ENCODE measurements at places on chromosomes 5 and 9.

DNA sequence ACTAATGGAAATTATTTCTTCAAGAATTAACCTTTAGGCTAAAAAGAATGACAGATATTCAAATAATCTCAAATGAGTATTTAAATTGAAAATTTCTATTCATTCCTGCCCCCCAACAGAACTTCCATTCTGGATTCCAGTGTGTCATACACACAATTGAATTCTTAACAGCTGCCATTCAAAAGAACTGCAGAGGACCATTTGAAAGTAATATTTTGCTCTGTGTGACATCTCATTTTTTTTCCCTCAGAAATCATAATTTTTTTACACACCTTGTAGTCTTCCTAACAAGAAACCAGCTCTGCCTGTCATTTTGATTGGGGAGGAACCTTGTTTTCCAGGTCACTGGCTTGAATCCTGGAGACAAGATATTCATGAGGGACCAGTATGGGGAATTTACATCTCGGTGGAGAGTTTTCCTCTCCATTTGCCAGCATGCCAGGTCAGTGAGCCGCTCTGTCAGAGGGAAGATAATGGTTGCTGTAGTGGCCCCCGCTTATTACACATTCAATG lies 358.7 kb upstream of the ITGA1 start:
- DNase-seq: no peak

GRCh38 chr9:8391132-8391531 lies 591.6 kb upstream of the DMAC1 start:
- DNase-seq: no peak

DNA sequence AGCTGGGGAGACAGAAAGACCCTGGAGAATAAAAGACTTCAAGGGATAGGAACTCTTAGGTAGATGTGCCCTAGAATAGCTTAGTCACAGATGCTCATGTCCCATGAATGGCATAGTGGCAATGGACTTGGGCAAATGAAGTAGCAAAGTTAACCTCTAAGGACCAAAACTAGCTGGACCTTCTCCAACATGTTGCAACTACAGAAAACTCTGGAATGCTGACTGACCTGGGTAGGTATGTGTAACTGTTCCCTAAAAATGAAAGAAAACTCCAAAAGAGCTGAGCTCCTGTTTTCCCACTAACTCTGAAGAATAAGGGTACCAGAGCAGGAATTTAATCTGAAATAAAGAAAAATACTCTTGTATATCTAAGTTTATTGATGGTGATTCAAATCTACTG lies 12.5 kb upstream of the LPAR1 start:
- no peak for DNase-seq

DNA sequence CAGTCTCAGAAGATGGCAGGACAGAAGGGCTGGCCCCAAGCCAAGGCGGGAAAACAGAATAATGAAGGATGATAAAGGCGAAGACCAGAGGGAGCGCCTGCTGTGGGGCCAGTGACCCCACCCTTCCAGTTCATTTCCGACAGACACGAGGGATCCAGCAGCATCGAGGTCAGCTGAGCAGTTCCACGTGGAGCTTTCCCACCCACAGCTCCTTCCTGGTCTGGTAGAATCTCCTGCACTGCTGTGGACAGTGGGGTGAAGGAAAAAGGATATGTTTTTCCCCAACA lies 265.9 kb upstream of the VLDLR start:
- DNase-seq: no peak

- peak; percentile 13 for DNase-seq
Measured at GRCh38 chr9:3793971-3794383, 268.2 kb upstream of the RFX3 start.

GRCh38 chr5:164799391-164799790 lies 1294.0 kb downstream of the MAT2B start:
- no peak for DNase-seq

All from HuH-7.5 (cell line).